Caco-2 (cell line): ENCODE measurements at places on chromosomes 16 and 17. TPM values are rescaled to one million over a fixed set of nuclear protein-coding genes. Genes with fewer than 3 reads are reported as not detected.

The CCL8 gene
- total RNA-seq = not detected in 2 replicates

The SLFN12L gene
- not detected in 2 replicates for total RNA-seq

The CDC6 gene
- 86.1 and 96.4 TPM in 2 replicates for total RNA-seq

The SPATA20 gene
- 149 and 176 TPM in 2 replicates for total RNA-seq

The TMEM208 gene
- total RNA-seq = 63.8 and 69.7 TPM in 2 replicates

The GALR2 gene
- 0.50 and 0.79 TPM in 2 replicates for total RNA-seq

The GFAP gene
- total RNA-seq = not detected in 2 replicates

The ETV4 gene
- total RNA-seq = 37.8 and 48.5 TPM in 2 replicates

The KRTAP1-3 gene
- not detected in 2 replicates for total RNA-seq

The TBC1D3H gene
- not detected in 2 replicates for total RNA-seq

The MYH1 gene
- total RNA-seq = not detected in 2 replicates

The PPY gene
- not detected in 2 replicates for total RNA-seq

The BRIP1 gene
- 17.3 and 18.3 TPM in 2 replicates for total RNA-seq

The SCN4A gene
- total RNA-seq = not detected in 2 replicates

The CA4 gene
- total RNA-seq = not detected in 2 replicates

The PEMT gene
- total RNA-seq = 29.5 and 32.1 TPM in 2 replicates

The CRISPLD2 gene
- total RNA-seq = 4.0 and 4.2 TPM in 2 replicates

The RDM1 gene
- total RNA-seq = 9.9 and 12.9 TPM in 2 replicates

The ABI3 gene
- not detected in 2 replicates for total RNA-seq

The MYH2 gene
- total RNA-seq = not detected in 2 replicates

The CA7 gene
- 0.35 and 0.68 TPM in 2 replicates for total RNA-seq

The TAC4 gene
- total RNA-seq = 10.8 and 17.1 TPM in 2 replicates

The CORO6 gene
- total RNA-seq = 2.8 and 2.9 TPM in 2 replicates

The CCL17 gene
- not detected in 2 replicates for total RNA-seq

The HAP1 gene
- total RNA-seq = 3.2 and 3.3 TPM in 2 replicates

The KRTAP2-1 gene
- not detected in 2 replicates for total RNA-seq

The MT1H gene
- total RNA-seq = not detected in 2 replicates

The GPT2 gene
- 128 and 142 TPM in 2 replicates for total RNA-seq

The SCIMP gene
- not detected in 2 replicates for total RNA-seq

The TNFRSF13B gene
- total RNA-seq = not detected in 2 replicates

The FSCN2 gene
- total RNA-seq = 2.1 and 2.9 TPM in 2 replicates

The TEX14 gene
- 0.30 and 0.54 TPM in 2 replicates for total RNA-seq

The ALOX12B gene
- total RNA-seq = 0.34 and 0.39 TPM in 2 replicates

The C1QTNF8 gene
- total RNA-seq = not detected in 2 replicates

The CHAD gene
- not detected in 2 replicates for total RNA-seq

The GLIS2 gene
- total RNA-seq = 12.3 and 13.1 TPM in 2 replicates

The CYB561 gene
- total RNA-seq = 46.3 and 48.3 TPM in 2 replicates

The TBC1D24 gene
- 20.8 and 22.6 TPM in 2 replicates for total RNA-seq

The PLEKHG4 gene
- 91.0 and 96.4 TPM in 2 replicates for total RNA-seq

The IRX3 gene
- 63.2 and 73.3 TPM in 2 replicates for total RNA-seq

The DHRS7C gene
- not detected in 2 replicates for total RNA-seq

The FAHD1 gene
- total RNA-seq = 16.5 and 21.1 TPM in 2 replicates

The RNF43 gene
- 84.2 and 87.1 TPM in 2 replicates for total RNA-seq

The ELMO3 gene
- 27.8 and 28.7 TPM in 2 replicates for total RNA-seq

The FLYWCH1 gene
- 23.3 and 27.9 TPM in 2 replicates for total RNA-seq

The SSTR5 gene
- total RNA-seq = 0.23 and 0.30 TPM in 2 replicates

The PITPNM3 gene
- total RNA-seq = 0.32 and 0.50 TPM in 2 replicates

The TMIGD1 gene
- not detected in 2 replicates for total RNA-seq

The VMO1 gene
- 0.54 TPM in 1 of 2 replicates, not detected in the other for total RNA-seq

The OR1E1 gene
- not detected in 2 replicates for total RNA-seq

The CSH2 gene
- not detected in 2 replicates for total RNA-seq

The CYBA gene
- total RNA-seq = 351 and 377 TPM in 2 replicates

The AGRP gene
- total RNA-seq = not detected in 2 replicates
